ENCODE measurements at places on chromosomes 3 and 15. TPM values are rescaled to one million over a fixed set of nuclear protein-coding genes. Genes with fewer than 3 reads are reported as not detected.

NCBP2 gene
- 131 TPM for total RNA-seq

ADGRG7 gene
- not detected for total RNA-seq

TMC3 gene
- not detected for total RNA-seq

B3GALNT1 gene
- 1.8 TPM for total RNA-seq

SOX2 gene
- total RNA-seq, result not detected

SRGAP3 gene
- 1.1 TPM for total RNA-seq

FRG2C gene
- total RNA-seq, result not detected

ZBTB47 gene
- total RNA-seq, result 0.60 TPM

LDHAL6B gene
- total RNA-seq, result not detected

KBTBD13 gene
- total RNA-seq, result not detected

ZNF774 gene
- 0.50 TPM for total RNA-seq

HHATL gene
- total RNA-seq, result not detected

TRIM59 gene
- 31.4 TPM for total RNA-seq

RAP2B gene
- total RNA-seq, result 17.8 TPM

HHLA2 gene
- 1.0 TPM for total RNA-seq

MYLK gene
- not detected for total RNA-seq

PPP1R14D gene
- total RNA-seq, result not detected

LNP1 gene
- 1.5 TPM for total RNA-seq

CPN2 gene
- total RNA-seq, result not detected

GOLGA8R gene
- 0.66 TPM for total RNA-seq

CPEB1 gene
- 0.44 TPM for total RNA-seq

IGSF10 gene
- total RNA-seq, result not detected

PLA2G4E gene
- not detected for total RNA-seq

CYP1A2 gene
- total RNA-seq, result not detected

C3orf80 gene
- not detected for total RNA-seq

ACTRT3 gene
- total RNA-seq, result 2.5 TPM

SCAMP2 gene
- total RNA-seq, result 82.8 TPM

IRAK2 gene
- 5.0 TPM for total RNA-seq

PLXNA1 gene
- total RNA-seq, result 15.9 TPM

LRRC34 gene
- 2.5 TPM for total RNA-seq

NEK11 gene
- 2.8 TPM for total RNA-seq

LEKR1 gene
- 0.55 TPM for total RNA-seq

SPATA12 gene
- total RNA-seq, result not detected

GOLGA8B gene
- 132 TPM for total RNA-seq

ZPLD1 gene
- total RNA-seq, result not detected

RETNLB gene
- not detected for total RNA-seq

ELL3 gene
- total RNA-seq, result 1.8 TPM

STAC gene
- total RNA-seq, result not detected

ADPRH gene
- 7.9 TPM for total RNA-seq

ADAMTS9 gene
- not detected for total RNA-seq

SH2D7 gene
- not detected for total RNA-seq

PLA1A gene
- not detected for total RNA-seq

ACOX2 gene
- total RNA-seq, result not detected

ZMYND10 gene
- 0.97 TPM for total RNA-seq

BBX gene
- 54.0 TPM for total RNA-seq

SLC9C1 gene
- not detected for total RNA-seq

SERPINI2 gene
- not detected for total RNA-seq

C15orf62 gene
- 0.44 TPM for total RNA-seq

CRELD1 gene
- 14.0 TPM for total RNA-seq

FYCO1 gene
- total RNA-seq, result 13.4 TPM

GOLGA6B gene
- total RNA-seq, result not detected

TLR9 gene
- total RNA-seq, result 0.22 TPM

CX3CR1 gene
- 0.74 TPM for total RNA-seq

SMCO1 gene
- not detected for total RNA-seq
